NCI-H1048 (cell line): ENCODE measurements at places on chromosomes 5 and 9.

DNA sequence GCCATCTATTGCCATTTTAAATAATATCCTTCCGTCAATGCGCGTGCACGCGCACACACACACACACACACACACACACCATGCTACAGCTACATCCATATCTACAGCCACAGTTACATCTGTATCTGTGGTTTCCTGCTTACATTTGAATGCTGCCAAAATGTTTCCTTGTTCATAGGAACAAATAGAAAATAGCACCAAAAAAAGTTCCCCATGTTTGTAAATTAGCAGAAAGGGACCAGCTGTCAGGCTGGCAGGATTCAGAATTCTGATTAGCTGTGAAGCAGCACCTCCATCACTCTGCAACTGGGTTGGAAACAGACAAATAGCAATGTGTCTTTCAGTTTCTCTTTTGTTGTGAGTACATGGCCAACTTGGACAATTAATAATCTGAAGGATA is 601.5 kb downstream of the IRX1 start:
- DNase-seq, result no peak

DNA sequence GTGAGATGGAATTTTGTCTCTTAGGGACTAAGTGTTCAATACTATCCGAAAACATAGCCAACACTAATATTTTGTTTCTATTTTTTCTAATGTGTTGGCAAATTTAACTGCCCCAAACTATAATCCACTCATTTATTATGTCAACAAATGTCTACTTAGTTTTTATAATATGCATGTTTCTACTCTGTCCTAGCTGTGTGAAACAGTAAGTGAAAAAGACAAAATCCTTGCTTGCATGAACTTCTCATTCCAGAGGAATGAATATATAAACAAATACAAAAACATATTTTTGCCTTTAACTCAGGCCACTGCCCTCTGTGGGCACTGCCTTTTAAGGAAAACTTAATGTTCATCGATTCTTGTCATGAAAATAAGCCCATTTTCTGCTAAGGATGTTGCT is 1275.4 kb upstream of the CDH18 start:
- DNase-seq, result no peak

DNA sequence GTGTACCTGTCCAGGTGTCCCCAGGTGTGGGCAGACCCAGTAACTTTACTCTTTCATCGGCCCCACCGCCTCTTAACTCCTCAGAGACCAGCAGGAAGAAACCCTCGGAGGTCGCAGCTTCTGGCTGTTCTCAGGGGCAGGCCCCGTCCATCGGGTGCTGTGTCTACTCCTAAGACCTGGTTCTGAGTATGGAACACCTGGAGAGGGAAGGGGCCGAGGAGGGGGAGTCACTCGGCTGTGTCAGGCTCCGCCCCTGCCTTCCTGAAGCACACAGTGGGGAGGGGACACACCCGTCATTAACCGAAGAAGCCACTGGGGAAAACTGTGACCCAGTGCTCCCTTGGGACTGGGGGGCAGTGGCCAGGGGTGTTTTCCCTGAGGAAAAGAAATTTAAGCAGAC is 22.3 kb downstream of the NTNG2 start:
- no peak for DNase-seq

DNA sequence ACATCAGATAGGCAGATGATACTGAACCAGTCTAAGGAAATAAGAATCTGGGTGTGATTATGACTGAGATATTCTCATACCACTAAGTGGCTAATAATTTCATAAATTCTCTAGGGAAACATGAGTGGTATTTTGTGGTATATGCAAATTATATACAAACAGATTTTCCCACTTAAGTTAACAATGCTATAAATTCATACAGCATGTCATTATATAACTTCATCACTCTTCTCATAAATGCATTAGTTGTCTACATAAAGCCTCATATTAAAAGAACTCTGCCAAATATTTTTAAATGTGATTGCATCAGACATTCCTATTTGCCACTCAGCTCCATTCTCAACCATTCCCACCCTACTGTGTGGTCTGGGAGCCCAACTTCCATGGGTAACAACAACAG is 226.5 kb downstream of the TLE1 start:
- DNase-seq, result no peak

DNA sequence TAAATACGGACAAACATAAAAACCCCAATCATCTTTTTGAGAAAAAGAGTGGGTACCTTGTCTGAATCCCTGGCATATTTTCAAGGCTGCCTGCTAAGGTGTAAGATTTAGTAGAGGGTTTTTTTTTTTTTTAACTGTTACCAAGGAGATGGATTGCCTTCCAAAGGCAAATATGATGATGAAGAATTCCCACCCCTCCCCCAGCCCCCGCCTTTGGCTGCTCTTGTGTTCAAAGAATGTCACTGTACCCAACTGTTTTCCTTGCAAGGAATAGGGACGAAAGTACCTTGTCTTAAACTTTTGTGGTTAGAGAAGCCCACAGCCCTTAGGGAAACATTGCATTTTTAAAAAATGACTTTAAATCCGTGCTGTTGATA is 31.3 kb downstream of the ARHGAP26 start:
- no peak for DNase-seq

DNA sequence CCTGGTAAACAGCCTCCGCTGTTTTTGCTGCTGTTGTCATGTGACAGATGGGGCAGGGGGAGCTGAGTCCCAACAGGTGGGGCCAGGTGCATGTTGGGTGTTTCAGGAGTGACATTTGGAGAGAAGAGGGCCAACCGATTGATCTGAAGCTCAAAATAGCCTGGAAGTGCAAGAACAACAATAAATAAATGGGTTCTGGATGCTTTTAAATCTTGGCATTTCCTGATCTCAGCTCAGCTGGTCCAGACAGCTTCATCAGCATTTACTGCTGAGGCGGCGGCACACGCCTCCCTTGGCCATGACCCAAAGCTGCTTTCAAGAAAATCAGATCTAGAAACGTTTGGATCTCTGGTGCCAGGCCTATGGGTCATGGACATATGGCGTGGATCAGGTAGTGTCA is 70.5 kb downstream of the PPARGC1B start:
- DNase-seq, result no peak

DNA sequence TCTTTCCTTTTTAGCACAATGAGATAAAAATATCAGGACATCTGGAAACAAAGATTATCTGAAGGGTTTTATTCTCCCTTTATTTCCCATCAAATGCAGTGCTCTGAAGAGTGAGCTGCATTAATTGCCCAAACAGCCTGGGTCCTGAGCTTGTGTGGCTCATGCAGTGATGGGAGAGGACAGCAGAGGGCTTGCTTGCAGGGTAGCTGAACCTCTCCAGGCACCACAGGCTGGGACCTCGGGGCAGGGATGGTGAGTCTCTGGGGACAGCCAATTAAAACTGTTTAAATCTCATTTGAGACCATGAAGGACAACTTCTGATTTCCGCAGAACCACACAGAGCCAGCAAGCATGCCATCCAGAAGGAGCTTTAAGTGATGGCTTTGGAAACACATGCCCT is 71.2 kb downstream of the PLAC8L1 start:
- no peak for DNase-seq

GRCh38 chr9:3692606-3693005 is 166.8 kb upstream of the RFX3 start:
- DNase-seq, result no peak

- DNase-seq, result no peak
Observed at GRCh38 chr9:105053209-105053652, 125.3 kb upstream of the ABCA1 start.

GRCh38 chr5:146001544-146002190 is 65.3 kb downstream of the SH3RF2 start:
- DNase-seq, result no peak

GRCh38 chr5:100903039-100903887 is at the start of gene ST8SIA4:
ST8SIA4 (minus strand) TSS chr5:100903282; CDS start chr5:100902955, 327 bp downstream.
- DNase-seq, result peak; percentile 39

DNA sequence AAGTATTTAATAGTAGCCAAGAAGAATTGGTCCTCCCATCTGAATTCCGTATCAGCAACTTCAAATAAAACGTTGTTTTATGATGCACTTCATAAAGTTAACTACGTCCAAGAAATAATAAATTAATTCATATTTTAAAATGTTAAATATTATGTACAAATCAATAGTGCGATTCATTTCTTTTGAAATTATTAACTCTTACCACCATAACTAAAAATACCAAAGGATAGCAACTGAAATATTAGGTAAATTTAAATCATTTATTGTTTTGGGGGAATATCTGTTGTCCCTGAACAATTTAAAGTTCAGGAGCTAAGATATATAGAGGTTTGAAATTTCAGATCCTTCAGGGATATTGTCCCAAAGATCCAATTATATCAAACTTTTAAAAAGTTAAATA is at the start of gene OR2K2:
TSS of gene OR2K2 (minus strand) at position 101 of the 400 bp plus-strand sequence. CDS start 1,791 bp downstream, outside the sequence.
- DNase-seq, result no peak

- no peak for DNase-seq
Observed at GRCh38 chr9:110224583-110224982, 16.6 kb upstream of the C9orf152 start.

GRCh38 chr9:30609713-30610112 is 1774.7 kb upstream of the ACO1 start:
- no peak for DNase-seq

DNA sequence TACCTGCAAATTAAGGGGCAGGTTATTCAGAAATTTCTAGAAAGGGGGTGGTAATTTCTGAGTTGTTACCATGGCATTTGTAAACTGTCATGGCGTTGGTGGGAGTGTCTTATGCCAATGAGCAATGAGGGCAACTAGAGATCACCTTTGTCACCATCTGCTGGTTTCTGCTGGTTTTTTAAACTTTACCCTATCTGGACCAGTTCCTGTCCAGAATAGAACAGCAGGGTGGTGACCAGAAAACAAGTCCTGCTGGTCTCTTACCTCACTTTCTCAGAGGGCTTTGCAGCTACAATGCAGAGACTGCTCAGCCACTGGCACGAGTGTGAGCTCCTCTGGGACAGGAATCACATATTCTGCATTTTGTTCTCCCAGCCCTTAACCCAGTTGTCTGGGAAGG is 51.4 kb downstream of the FAM114A2 start:
- no peak for DNase-seq

DNA sequence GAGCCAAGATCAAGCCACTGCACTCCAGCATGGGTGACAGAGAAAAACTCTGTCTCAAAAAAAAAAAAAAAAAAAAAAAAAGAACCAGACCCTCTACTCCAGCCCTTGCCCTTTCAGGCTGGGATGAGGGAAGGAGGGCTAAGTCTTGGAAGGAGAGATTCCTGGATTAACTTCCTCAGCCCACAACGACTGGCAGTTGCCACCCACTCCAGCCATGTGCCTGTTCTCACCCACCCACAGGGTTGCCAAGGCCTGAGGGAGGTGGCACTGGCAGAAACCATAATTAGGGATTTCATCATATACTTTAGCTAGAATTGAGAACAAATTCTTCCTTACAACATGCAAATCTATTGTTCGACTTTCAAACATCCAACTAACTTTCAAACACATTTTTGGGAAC is 87.8 kb upstream of the SLC30A5 start:
- DNase-seq, result no peak

DNA sequence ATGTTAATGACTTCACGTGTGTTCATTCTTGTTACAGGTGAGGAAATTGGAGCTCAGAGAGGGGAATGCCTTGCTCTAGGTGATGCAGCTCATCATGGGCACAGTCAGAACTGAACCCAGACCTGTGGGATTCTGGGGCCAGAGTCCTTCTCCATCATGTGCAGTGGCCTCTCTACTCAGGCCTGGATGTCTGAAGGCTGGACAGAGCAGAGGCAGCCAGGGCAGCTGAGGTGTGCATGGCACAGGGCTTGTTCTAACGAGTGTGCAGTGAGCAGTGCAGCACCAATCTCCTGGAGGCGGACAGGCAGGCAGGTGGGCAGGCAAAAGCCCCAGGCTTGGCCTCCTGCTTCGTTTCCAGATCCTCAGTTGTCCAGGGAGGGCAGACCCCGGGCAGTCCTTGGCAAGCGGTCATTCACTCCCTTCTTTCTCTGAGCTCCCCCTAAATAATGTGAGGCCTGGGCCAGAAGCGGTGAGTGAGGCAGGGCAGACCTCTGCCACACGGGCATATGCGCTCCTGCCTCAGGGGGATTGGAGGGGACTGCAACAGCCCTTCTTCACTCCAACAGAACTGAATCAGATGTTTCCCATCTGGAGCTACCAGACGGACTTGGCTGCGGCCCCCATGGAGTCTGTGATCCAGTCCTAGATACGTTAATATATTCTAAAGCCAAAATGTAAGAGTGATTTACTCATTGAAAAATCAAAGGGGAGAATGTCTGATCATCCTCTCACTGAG is 68.7 kb upstream of the FSTL4 start:
- DNase-seq, result no peak

DNA sequence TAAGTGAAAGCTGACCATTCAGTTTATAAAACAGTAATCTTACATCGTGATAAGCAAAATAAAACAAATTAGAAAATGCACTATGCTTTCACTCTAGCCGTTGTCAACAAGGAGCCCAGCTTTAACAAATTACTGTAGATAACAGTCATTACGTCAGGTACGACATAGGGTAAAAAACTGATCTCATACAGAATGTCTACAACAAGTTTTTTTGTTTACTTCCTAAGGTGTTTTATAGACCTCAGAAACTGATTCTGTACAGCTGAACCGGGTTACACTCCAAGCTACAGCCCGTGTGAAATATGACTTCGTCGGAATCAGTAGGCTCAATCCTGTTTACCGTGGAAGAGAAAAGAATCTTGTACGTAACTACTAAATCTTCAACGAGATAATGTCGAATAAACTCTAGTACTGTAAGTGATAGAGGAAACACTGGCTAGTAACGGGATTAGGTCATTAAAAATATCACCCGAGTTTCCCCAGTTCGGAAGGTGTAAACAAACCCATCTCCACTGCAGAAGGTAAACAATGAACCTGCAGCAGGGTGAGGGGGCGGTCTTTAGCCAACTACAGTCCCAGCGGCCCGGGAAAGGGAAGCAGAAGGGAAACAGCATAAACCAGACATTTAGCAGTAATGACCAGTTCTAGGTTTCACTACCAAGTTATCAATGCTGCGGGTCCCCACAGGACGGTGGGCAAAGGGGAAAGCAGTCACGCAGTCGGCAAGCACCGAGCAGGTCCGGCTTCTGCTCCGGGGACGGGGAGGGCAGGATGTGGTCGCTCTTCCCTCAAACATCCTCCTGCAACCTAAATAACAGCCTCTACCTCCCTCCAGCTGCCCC is 1.1 kb downstream of the RICTOR start:
- no peak for DNase-seq

DNA sequence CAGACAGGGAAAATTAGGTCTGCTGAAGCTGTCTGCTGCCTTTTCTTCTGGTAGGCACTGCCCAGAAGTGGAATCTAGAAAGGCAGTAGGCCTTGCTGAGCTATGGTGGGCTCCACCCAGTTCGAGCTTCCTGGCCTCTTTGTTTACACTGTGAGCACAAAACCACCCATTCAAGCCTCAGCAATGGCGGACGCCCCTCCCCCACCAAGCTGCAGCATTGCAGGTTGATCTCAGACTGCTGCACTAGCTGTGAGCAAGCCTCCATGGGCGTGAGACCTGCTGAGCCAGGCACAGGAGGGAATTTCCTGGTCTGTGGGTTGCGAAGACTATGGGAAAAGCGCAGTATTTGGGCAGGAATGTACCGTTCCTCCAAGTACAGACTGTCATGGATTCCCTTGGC is 18.5 kb downstream of the AGTPBP1 start:
- DNase-seq, result no peak
